ENCODE measurements at places on chromosomes 12 and 14. TPM values are rescaled to one million over a fixed set of nuclear protein-coding genes. Genes with fewer than 3 reads are reported as not detected.

DNA sequence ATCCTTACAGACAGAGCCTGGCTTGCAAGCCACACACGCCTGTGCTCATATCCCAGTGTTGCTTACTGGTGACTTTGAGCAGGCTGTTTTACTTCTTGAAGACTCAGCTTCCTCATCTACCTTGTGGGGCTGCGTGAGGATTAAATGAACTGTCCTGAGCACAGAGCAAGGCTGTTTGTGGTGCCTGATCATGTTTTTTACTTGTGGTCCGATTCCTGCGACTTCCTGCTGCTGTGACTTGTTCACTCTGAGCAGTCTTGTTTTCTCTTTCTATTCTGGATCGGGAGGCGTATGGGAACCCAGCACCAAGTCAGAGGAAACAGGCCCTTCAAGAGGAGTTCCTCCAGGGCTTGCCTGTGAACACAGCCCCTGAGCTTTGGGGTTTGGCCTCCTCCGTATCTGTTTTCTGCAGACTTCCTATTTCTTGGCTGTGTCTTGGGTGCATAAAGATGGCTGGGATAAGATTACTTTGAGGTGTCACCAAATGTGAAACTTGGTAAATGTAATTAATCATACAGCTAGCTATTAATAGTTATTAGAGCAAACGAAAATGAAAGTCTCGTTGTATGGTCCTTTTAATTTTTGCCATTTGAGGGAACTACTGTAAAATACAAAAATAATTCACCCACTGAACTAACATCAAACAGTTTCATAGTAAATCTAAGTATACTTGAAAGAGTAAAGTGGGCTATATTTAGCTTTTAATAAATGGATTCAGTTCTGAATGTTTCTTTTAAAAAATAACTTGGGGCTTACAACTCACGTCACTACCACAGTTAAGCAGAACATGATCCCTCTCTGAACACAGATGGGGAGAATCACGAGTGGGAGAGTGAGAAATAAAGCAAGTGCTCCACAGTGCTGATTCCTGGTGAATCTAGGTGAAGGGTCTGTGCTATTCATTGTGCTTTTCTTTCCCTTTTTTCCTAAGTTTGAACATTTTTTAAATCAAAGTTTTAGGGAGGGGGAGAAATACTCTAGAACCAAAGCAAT is 251.5 kb downstream of the FOXN3 start:
- DNase-seq: no peak

DNA sequence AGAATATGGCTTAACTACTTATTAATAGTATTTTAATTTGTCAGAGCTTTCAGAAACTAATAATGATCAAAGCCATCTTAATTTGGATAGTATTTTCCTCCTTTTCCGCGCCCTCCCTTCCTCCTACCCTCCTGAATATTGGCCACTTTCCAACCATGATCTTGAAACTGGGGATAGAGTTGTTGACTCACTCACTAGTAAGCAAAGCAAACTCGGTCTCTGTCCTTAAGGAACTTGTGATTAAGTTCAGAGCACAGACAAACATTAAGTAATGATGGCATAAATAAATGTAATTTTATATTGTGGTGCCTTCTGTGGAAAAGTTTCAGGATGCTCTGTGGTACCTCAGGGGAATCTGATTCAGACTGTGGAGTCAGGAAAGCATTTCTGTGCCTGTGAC is 75.7 kb downstream of the LRRK2 start:
- DNase-seq: no peak

GRCh38 chr12:9135903-9136310 is 20.2 kb upstream of the A2M start:
- no peak for DNase-seq

DNA sequence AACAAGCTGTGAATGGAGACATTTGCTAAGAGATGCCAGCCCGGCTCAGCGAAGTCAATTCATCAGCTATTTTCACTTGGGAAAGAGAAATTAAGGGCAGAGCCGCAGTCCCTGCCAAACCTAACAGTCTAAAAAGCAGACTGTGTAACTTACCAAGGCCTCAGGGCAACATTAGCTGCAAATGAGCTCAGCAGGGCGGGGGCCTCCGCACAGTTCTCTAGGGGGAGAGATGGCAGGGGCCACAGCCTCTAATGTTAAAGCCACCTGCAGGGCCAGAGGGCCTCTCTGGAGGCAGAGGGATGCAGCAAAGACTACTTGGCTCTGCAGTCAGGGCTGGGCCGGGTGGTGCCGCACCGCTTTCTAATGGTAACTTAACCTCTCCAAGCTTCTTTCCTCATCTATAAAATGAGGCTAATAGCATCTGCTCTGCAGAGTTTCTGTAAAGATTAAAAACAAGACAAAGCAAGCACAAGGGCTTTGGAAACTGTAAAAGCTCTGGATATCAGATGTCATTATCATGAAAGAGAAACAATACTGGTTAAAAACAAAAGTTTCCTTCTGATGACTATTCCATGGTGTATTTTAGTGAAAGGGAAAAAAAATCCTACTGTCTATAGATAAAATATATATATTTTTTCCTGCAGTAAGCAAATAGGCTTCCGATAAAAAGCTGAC is 13.4 kb upstream of the GPRC5A start:
- no peak for DNase-seq

DNA sequence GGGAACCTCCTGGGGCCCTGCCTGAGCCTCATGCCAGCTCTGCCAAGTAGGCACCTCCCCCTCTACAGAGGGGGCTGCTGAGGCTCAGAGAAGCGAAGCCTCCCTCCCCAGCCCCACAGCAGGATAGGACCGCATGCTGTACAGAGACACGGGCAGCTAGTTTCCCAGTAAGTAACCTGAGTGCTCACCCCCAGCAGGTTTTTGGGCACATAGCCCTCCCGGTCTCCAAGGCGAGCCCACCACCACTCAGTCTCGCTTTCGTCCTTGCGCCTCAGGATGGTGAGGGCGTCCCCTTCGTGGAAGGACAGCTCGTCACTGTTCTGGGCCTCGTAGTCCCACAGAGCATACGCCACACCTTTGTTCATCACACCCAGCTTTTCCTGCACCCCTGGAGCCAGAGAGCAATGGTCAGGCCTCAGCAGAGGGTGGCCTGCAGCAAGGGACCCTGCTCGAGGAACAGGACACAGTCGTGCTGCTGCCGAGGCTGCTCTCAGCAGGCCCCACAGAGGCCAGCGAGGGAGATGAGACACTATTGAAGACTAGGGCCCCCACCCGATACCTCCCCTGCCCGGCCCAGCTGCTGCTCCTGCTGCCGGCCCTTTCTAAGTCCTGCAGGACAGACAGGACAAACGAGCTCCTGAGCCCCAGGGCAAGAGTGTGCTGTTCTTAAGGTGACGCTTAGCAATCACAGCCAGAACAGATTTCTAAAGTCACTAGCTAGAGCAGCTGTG is 20.4 kb downstream of the ZFYVE21 start:
- no peak for DNase-seq

- no peak for DNase-seq
Measured at GRCh38 chr12:753611-754472, 1.5 kb downstream of the WNK1 start.

The MIPOL1 gene
- polyA plus RNA-seq: 13.0 TPM

All from renal cortex interstitium (tissue), 15 donors.